ENCODE measurements at places on chromosomes 5 and 9.

DNA sequence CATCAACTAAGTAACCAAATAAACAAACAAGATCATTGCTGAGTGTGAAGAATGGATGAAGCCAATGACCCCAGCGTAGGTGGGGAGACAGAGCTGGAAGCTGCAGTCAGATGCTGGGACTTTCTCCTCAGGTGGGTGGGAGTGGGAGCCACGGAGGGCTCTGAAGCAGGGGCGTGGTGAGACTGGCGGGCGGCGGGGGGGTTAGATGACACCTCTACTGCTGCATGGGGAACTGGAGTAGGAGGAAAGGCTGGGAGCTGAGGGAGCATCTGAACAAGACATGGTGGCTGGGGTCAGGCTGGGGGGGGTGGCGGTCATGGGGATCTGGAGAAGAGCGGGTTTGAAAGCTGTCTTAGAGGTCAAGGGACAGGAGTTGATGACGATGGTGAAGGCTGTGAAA, 193.8 kb downstream of the C9orf50 start:
- no peak overlapping the region for H3K4me3 ChIP-seq
- DNase-seq, result no peak
- peaks cover 13% of the 10 kb centered on the region for H3K4me1 ChIP-seq
- H3K36me3 ChIP-seq, result no peaks in the 10 kb centered on the region
- no peak overlapping the region for H3K27ac ChIP-seq
- no peaks in the 10 kb centered on the region for H3K27me3 ChIP-seq

GRCh38 chr5:72325566-72326305, 5.6 kb downstream of the PTCD2 start:
- H3K36me3 ChIP-seq, result peaks cover 3% of the 10 kb centered on the region
- peaks cover 3% of the 10 kb centered on the region for H3K4me1 ChIP-seq
- H3K4me3 ChIP-seq, result no peak overlapping the region
- no peaks in the 10 kb centered on the region for H3K27me3 ChIP-seq
- H3K27ac ChIP-seq, result no peak overlapping the region
- no peak for DNase-seq

- H3K27ac ChIP-seq, result no peak overlapping the region
- H3K27me3 ChIP-seq, result peaks cover 3% of the 10 kb centered on the region
- H3K4me1 ChIP-seq, result no peaks in the 10 kb centered on the region
- H3K4me3 ChIP-seq, result no peak overlapping the region
Measured at GRCh38 chr5:169106911-169107706, 193.8 kb downstream of the SLIT3 start.

- no peak overlapping the region for H3K27ac ChIP-seq
- H3K4me3 ChIP-seq, result no peak overlapping the region
- no peaks in the 10 kb centered on the region for H3K4me1 ChIP-seq
- no peaks in the 10 kb centered on the region for H3K27me3 ChIP-seq
Measured at GRCh38 chr5:43889233-43889632, 286.3 kb downstream of the NNT start.

GRCh38 chr9:90802386-90802985, 867 bp downstream of the SYK start:
- DNase-seq, result no peak
- H3K36me3 ChIP-seq, result no peaks in the 10 kb centered on the region
- peaks cover 6% of the 10 kb centered on the region for H3K4me1 ChIP-seq
- H3K27ac ChIP-seq, result no peak overlapping the region
